Calu3 (cell line): ENCODE measurements at places on chromosomes 5 and 9. TPM values are rescaled to one million over a fixed set of nuclear protein-coding genes. Genes with fewer than 3 reads are reported as not detected.

The AMBP gene
- 2.7 and 3.9 TPM in 2 replicates for total RNA-seq

DNA sequence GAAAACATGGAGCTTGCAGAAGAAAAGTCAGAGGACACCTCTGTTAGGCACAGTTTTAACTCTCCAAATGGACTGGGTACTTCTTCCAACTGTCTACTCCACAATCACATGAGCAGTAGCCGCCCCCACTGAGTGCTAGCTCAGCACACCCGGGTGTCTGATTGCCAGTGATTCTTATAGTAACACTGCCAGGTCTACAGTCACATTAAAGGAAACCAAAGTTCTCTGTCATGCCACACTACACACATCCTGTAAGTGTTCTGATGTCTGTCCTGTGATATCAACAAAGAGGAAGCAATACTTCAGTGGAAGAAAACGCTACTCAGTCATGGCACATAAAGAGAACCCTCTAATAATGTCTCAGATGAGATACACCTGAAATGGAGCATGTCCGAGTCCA is at the start of gene HAVCR2:
Gene HAVCR2 (minus strand): TSS at position 69 of the 400 bp plus-strand sequence. CDS start 61 bp downstream, at position 8.
- DNase-seq: no peak

The GAS1 gene
- 0.21 and 0.22 TPM in 2 replicates for total RNA-seq

GRCh38 chr9:37163299-37163698 is 42.9 kb downstream of the ZCCHC7 start:
- DNase-seq: no peak

GRCh38 chr5:168676501-168676900 is 97.3 kb upstream of the PANK3 start:
- no peak for DNase-seq
